ENCODE measurements at places on chromosomes 16 and 17. TPM values are rescaled to one million over a fixed set of nuclear protein-coding genes. Genes with fewer than 3 reads are reported as not detected.

PTGES3L gene
- total RNA-seq, result 0.20 TPM

- peaks cover 13% of the 10 kb centered on the region for H3K4me1 ChIP-seq
- peaks cover 78% of the 10 kb centered on the region for H3K36me3 ChIP-seq
- no peak overlapping the region for H3K4me3 ChIP-seq
- no peaks in the 10 kb centered on the region for H3K27me3 ChIP-seq
These were observed 12.2 kb downstream of the MLLT6 start for GRCh38 chr17:38717139-38717745.

RMI2 gene
- 1.5 TPM for total RNA-seq

DNA sequence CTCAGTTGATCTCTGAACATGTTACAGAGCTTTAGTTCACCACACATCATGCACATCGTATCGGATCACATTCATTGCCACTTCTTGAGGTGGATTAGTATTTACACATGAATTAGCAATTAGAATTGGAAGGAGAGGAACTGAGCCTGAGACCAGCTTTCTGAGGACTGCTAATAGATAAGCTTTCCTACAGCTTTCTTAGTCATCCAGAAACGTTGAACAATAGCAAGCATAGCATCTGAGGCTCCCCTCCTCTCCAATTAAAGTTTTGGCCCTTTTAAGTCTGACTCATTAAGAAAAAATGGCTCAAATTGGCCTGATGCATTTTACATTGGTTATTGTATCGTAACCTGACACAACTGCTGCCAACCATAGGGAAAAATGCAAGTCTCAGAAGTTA, 1130.4 kb downstream of the CDH8 start:
- no peak for DNase-seq
- H3K27me3 ChIP-seq, result no peaks in the 10 kb centered on the region
- no peaks in the 10 kb centered on the region for H3K36me3 ChIP-seq
- H3K4me3 ChIP-seq, result no peak overlapping the region
- no peak overlapping the region for H3K27ac ChIP-seq

DNA sequence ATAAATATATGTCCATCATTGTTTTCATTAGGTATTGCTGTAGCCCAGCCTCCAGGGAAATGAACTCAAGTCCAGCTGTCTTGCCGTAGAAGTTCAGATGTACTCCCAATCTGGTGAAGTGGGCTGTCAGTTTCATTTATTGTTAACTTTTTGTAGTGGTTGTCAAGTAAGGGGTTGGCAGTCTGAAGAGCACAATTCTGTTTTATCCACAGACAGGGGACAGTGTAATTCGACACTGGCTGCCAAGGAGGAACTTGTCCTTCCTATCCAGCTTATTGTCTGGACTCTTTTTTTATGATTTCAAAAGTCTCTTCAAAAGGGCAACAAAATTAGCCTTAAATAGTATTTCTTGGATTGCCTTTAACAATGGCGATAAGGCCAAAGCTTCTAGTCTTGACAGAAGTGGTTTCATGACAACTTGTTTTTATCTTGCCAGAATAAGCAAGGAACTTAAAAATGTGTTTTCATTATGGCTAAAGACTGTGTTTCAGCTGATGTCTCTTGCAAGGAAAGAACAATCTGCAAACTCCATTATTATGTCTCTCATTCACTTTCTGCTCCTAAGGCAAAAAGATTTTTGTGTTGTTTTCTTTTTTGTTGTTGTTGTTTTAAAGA, 73.9 kb upstream of the TANC2 start:
- H3K4me1 ChIP-seq, result no peaks in the 10 kb centered on the region
- no peak overlapping the region for H3K4me3 ChIP-seq
- no peaks in the 10 kb centered on the region for H3K36me3 ChIP-seq
- H3K27me3 ChIP-seq, result no peaks in the 10 kb centered on the region

ADGRG1 gene
- 0.41 TPM for total RNA-seq

All from CD4-positive, alpha-beta memory T cell (primary cell).